ENCODE measurements at places on chromosomes 12 and 14. TPM values are rescaled to one million over a fixed set of nuclear protein-coding genes. Genes with fewer than 3 reads are reported as not detected.

Gene SH2B3
- 68.4 TPM for total RNA-seq

Gene KRT5
- 0.53 TPM for total RNA-seq

Gene PCBP2
- total RNA-seq = 259 TPM

Gene TMEM119
- total RNA-seq = 16.1 TPM
